ENCODE measurements at places on chromosomes 4 and X.

DNA sequence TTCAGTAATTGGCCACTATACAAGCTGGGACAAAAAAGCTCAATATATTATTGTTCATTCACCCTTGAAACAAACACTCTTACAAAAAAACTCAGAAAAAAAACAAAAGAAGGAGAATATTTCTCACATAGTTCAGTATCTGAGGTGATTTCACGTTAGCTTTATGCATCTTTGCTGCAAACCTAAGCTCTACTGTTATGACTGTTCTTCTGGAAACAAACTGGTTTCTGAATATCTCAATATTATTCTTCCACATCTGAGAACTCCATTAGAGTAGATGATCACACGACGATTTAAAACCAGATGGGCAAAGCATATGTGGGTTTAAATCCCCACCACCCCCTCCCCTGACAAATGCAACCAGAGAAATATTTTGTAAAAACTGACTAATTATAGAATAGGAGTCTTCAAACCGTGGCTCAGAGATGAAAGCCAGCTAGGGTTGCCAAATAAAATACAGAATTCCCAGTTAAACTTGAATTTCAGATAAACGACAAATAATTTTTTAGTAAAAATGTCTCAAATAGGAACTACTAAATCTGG is 182.0 kb upstream of the FAM241A start:
- DNase-seq, result no peak

- no peak for DNase-seq
Measured at GRCh38 chr4:175530655-175531054, 281.4 kb downstream of the GPM6A start.

- DNase-seq, result no peak
Measured at GRCh38 chrX:71067712-71068043, 456 bp downstream of the SNX12 start.

DNA sequence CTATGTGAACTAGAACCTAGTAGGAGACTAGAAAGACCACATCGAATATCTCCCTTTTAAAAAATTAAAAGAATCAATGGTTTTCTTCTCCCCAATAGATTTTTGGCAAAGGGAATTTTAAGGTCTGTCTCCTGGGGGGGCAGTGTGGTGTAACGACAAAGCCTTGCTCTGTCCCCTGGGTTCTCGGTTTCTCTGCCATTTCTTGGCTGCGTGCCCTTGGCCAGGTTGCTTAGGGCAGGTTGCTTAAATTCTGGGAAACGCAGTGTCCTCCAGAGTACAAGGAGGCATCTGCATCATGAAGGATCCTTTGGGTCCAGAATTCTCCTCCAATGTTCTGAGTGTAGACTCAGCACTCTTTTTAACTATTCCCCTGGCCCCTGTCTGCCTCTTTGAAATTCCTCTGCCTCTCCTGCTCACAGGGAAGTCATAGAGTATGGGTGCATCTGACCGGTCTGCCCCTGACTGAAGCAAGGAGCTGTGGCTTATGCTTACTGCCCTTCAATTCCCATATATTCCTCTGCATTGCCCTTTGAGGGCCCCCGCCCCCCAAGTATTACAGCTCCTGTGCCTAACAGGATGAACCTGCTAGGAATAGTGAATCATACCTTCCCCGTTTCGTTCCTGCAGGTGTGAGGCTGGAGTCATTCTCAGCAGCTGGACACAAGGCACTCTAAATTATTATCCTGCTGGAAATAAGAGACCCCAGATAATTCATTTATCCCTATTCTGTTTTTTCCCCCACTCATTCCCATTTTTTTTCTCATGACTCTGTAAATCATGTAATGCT is 2.2 kb downstream of the KIT start:
- no peak for DNase-seq

DNA sequence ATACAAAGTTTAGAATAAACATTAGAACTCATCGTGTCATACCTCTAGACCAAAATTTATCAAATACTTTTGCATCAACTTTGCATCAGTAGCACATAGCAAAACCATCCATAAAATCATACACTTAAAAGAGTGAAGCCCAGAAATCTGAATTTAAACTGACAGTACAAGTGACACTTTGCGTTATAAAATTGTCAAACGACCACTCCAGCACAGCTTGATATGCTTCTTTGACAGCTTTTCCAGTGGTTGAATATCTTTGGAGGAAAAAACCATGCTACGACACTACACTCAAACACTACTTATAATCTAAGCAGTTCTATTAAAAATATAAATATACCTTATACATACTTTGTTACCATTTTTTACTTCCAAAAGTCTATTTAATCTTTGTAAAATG is 1644.4 kb downstream of the STIM2 start:
- no peak for DNase-seq

- DNase-seq, result no peak
Measured at GRCh38 chr4:79980448-79980847, 92.6 kb downstream of the ANTXR2 start.

- DNase-seq, result no peak
Measured at GRCh38 chrX:130079824-130080406, 30.4 kb downstream of the ELF4 start.

GRCh38 chrX:14864631-14865030 is 8.2 kb downstream of the FANCB start:
- DNase-seq, result no peak

DNA sequence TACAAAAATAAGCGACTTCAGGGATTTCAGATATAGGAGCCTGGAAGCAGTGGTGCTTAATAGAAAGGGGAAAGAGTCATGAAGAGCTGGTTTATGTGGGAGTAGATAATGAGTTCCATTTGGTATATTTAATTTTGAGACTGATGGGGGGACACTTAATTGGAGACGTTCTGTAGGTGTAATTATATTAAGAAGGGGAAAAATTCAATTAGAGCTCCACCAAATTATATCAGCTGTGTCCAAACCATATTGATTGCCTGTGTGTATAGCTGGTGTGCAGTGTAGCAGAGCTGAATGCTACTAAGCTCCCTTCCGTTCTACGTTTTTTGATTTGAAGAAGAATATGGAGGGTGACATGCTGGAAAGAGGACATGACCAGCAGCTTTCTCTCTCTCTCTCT is 282.3 kb downstream of the DMD start:
- no peak for DNase-seq

DNA sequence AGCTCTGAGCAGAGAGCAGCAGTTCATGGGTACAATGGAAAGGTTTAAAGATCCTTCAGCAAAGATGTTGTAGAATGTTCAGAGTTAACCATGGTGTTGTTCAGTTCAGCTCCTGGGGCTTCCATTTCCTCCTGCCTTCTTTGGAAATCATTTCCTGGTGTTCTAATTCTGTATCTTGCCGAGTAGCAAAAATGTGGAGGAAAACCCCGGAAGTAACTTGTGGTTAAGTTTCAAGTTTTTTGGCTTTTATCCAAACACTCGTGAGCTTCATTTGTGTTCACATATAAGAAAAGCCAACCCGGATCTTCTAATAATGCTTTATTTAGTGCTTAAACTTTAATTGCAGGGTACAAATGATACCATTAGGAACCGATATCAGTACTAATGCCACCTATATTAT is 33.6 kb upstream of the ARX start:
- no peak for DNase-seq

DNA sequence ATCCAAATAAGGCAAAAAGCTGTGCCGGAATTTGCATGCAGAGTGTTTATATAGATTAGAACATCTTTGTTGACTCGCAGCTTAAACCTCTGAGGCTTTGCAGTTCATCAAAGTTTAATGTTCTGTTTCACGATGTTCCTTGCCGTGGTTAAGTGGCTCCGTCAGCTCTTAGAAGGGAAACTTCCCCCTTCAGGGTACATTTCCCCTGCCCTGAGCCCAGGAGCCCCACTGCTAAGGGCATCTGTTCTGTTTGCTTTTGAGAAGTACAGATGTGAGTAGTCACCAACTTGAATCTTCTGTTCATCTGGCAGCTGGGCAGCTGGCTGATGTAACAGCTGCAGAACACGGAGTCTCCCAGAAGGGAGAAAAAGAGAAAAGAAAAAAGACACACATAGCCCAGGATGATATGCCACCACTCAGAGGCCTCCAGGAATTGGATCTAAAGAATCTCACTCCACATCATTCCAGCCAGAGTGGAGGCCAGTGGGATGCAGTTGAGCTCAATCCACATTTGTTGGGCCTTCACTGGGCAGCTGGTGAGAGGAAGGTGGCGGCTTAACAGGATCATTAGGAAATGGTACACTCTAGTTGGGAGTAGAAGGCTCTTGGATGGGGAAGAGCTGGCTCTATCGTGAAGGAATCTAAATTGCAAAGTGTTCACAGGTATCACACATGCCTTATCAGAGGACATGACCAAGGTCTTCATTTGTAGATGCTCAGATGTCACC is 178.7 kb upstream of the RBPJ start:
- no peak for DNase-seq

DNA sequence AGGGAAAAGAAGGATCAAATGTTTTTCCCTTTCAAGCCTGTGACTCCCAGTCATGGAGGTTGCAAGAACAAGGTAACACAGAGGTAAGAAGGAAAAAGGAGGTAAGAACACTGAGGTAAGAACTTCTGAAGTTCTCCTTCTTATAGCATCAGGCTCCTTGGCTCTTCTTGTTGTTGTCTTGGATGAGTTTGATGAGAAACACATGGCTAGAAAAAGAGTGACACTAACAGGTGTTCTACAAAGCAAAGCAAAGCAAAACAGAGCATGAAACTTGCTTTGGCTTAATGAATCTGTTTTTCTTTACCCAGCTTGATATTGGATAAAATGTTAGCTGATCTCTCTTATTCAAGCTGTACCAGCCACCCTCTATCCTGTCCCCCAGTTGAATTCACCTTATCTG is 231.2 kb upstream of the F9 start:
- no peak for DNase-seq

- no peak for DNase-seq
Measured at GRCh38 chr4:140293979-140294378, 79.5 kb upstream of the SCOC start.

- DNase-seq, result no peak
Measured at GRCh38 chrX:88886908-88887307, 139.9 kb downstream of the CPXCR1 start.

Measured in iPS DF 6.9 (cell line).